ENCODE measurements at places on chromosomes 7 and 10.

DNA sequence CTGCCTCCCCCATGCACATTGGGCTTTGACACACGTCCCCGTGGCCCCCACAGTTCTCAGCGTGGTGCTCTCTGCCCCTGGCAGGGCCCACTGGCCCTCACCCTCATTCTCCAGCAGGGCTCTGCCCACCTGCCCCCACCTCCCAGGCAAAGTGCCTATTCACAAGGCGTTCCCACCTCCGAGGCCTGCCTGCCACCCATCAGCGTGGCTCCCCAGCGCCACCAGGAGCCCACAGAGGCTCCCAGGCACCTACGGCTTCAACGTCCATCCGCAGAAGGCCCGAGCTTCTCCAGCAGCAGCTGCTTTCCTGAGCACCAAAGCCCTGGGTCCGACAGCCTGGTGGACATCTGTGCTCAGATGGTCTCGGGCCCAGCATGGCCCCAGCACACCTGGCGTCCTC lies 211.8 kb upstream of the PPP2R2D start:
- no peak for DNase-seq

- DNase-seq: no peak
Observed at GRCh38 chr7:148485618-148486017, 104.9 kb upstream of the C7orf33 start.

DNA sequence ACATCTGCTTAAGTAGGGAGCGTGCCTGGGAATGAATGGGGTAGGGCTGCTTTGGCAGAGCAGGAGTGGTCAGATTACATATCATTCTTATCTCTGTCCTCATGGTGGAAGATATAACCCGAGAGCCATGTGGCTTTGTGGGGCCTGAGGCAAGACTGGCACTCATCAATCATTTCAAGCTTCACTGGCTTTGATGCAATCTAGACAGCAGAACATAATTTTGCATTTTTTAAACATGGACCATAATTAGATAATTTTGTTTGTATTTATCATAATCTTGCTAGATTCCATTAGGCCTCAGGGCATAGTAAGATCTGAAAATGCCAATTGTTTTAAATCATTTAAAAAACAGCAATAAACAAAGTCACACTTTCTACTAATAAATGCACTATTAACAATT lies 480.3 kb downstream of the NXPH1 start:
- no peak for DNase-seq

DNA sequence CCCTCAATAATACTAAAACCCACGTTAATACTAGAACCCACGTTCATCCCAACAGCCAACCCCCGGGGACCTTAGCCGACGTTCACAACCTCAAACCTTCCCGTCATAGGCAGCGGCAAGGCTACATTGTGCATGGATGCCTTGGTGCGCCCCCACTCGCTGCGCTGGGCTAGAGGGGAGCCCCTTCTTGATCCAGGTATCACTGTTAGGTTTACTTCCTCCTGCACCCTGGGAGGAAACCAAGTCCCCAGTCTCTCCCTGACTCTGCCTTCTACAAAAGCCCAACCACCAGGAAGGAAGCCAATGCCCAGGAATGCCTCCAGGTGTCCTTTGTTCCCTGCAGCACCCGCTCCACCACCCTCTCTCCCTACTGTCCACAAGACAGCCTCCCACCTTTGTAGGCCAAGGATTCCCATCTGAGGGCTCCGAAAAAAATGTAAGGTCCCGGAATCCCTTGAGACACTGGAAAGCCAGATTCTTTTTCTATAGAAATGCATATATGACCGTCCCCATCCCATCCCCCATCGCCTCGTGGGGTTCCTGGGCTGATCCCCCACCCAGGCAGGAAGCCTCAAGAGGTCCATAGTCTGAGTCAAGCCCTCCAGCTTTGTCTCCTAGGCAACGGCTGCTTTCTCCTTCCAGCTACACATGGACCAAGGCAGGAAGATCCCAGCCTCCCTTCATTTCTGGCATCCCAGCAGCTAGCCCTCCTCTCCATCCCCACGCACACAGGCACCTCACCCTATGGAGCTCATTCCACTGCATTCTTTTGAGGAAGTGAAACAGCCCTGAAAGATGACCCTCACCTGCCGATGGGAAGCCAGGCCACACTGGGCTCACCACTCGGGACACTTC lies 25.2 kb downstream of the CTBP2 start:
- DNase-seq: no peak

DNA sequence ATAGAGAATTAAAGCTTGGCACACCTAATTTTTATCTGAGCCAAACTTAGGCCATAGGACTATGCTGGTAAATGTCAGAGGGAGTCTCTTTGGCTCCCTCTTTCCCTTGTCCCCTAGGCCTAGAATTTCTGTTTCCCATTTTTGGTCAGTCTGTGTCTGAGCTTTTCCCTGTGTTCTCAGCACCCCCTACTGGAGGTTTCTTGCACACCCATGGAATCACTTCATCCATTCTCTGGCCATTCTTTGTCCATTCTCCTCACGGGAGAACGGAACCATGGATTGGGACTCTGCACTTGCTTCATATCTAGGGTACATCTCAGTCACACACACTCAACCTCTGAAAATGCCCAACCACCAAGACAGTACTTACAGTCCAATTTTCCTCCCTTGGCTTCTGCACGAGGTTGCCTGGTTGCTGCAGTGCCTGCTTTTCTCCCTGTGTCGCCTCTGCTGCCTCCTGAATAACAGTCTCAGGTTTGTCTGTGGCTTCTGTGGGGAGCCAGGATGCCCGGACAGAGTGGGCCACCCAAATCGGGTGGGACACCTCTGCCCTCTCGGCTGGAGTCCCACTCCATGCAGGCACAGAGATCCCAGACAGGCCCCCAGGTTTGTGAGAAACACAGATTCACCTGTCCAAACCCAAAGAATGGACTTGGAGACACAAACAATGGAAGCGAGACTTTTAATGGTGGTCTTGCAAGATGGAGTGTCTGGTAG lies 35.1 kb upstream of the DNAH11 start:
- peak; percentile 4 for DNase-seq

DNA sequence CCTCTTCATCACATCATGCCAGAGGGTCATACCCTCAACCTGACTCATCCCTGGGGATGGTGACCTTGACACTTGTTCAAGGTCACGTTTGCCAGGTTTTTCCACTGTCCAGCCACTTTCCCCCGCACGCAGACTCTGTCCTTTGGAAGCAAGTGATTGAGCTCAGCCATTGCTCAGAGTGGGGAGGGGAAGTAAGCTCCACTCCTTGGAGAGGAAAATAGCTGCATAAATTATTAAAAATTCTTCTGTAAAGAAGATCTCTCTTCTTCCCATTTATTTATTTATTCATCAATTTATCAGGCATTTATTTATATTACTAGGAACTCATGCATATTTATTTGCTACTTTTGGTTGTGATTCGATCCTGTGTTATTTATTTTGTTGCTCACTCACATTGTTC lies 88.0 kb downstream of the GLRX3 start:
- DNase-seq: no peak
